ENCODE measurements at places on chromosomes 6 and 20.

DNA sequence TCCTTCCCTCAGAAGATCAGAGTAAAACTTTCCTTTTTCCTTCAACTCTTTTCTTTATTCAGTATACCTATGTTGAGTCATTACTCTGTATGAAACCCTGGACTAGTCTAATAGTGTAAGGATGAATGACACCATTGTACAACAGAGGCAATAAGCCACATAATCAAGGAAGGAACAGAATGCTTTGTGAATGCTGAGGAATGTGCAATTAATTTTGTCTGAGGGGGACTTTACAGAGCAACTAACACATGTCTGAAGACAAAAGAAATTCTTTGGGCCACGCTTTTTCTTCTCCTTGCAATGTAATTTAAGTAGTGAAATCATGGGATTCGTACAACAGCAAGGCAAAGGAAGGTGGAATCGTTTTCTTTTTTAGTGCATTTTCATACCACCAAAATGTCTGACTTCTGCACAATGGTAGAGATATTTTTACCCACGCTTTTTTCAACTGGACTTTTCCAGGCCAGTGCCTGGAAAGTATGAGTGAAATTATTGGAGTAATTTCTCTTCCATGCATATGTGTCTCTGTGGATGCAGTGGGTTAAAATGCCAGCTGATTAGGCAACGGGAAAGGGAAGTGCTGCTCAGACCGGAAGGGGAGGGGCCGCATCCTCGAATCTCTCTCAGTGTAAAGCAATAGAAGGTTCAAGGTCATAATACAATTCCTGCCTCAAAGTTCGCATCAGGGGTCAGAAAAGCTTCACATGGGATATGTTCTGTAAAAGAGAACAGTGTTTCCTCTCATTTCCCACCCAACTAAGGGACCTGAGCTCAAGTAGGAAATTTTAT is 89.9 kb upstream of the MTHFD1L start:
- DNase-seq = no peak

GRCh38 chr6:52543729-52544601 is 32.9 kb downstream of the TRAM2 start:
- DNase-seq = peak; percentile 61

- DNase-seq = peak; percentile 63
These were observed 494.7 kb downstream of the CD83 start for GRCh38 chr6:14612016-14612980.

DNA sequence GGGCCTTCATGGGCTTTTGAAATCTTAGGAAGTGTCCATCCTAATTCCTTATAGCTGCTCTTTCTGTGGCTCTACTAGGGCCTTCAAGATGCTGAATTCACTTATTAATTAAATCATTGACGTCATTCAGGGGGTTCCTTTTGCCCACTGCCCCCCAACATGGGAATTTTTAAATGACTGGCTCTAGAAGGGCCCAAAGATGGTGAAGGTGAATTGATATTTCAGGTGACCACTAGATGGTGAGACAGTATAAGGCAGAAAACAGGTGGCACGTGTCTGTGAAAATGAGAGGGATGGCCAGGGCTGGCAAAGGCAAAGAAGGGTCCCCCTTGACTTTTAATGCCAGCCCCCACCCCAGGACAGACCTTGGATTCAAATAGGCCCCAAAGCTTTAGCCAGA is 11.8 kb downstream of the GNAS start:
- DNase-seq = no peak

DNA sequence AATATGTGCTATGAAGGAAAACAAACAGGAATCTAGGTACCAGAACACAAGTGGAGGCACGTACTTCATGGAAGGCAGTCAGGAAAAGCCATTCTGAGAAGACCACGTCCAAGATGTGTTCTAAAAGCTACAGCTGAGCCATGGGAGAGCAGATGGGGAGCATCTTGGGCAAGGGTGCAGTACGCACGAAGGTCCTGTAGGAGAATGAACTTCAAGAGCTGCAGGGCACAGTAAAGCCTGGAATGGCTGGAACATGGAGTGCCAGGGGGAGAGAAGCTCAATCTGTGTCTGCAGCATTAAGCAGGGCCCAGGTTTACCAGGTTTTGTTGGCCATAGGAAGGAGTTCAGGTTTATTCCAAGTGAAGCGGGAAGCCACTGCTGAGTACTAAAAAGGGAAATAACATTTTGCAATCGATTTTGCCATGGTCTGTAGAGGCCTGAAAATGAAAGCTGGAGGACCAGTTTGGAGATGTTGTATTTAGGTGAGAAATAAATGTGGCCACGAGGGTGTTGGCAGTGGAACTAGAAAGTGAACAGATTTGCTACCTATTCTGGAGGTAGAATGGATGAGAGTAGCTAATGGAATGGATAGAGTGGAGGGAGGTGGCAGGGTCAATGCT is 29.9 kb downstream of the ADTRP start:
- DNase-seq = no peak

GRCh38 chr6:158954753-158955152 is 45.2 kb downstream of the RSPH3 start:
- DNase-seq = no peak

GRCh38 chr6:168155193-168155592 is 76.2 kb upstream of the FRMD1 start:
- peak; percentile 71 for DNase-seq

DNA sequence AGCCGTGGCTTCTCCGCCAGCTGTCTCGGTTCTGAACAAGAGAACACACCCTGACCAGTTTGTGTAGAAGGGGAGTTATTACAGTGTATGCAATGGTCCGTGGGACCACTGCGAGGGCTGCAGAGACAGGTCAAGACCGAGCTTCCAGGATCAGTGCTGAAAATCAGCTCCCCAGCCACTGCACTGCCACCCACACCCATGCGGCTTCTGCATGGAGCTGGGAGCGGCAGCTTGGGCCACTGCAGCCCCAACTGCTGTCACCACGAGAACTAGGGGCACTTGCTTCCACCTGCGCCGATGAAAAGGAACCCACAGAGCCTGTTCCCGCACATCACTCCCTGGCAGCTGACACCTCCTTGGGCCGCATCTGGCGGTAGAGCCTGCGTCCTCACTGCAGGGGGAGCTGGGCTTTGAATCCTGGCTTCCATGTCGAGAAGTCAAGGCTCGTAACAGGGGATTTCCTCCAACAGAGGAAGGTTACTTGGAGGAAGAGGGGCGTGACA is 56.2 kb downstream of the TMEM242 start:
- no peak for DNase-seq

Measured in fibroblast of skin of scalp (primary cell).